ENCODE measurements at places on chromosomes 1 and 21.

- DNase-seq, result no peak
These were observed 1.6 kb downstream of the ADAM15 start for GRCh38 chr1:155052439-155053395.

DNA sequence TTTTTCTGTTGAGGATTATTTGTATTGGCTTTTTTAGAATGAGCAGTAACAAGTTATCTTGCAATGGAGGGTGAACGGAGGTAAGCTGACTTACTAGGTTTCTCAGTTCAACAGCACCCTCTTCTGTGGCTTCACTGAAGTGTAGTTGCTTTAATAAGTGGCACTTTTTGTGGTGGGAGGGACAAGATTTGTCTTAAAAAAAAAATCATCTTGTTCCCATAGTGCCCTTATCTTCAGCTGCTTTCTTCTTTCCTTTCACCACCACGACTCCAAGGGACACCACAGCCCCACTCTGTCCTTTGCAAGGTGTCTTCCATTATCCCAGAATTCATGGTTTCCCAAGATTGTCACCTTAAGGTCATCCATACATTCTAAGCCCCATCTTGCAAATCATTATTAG, 92.9 kb downstream of the PIGK start:
- DNase-seq, result no peak

GRCh38 chr1:173295391-173295790, 88.3 kb upstream of the TNFSF4 start:
- DNase-seq, result no peak

GRCh38 chr1:115722221-115722620, 46.3 kb downstream of the CASQ2 start:
- DNase-seq, result no peak

GRCh38 chr1:109283748-109284600, 1.0 kb upstream of the PSRC1 start:
- DNase-seq, result no peak

- no peak for DNase-seq
These were observed 613.9 kb upstream of the NEGR1 start for GRCh38 chr1:72896256-72896655.

DNA sequence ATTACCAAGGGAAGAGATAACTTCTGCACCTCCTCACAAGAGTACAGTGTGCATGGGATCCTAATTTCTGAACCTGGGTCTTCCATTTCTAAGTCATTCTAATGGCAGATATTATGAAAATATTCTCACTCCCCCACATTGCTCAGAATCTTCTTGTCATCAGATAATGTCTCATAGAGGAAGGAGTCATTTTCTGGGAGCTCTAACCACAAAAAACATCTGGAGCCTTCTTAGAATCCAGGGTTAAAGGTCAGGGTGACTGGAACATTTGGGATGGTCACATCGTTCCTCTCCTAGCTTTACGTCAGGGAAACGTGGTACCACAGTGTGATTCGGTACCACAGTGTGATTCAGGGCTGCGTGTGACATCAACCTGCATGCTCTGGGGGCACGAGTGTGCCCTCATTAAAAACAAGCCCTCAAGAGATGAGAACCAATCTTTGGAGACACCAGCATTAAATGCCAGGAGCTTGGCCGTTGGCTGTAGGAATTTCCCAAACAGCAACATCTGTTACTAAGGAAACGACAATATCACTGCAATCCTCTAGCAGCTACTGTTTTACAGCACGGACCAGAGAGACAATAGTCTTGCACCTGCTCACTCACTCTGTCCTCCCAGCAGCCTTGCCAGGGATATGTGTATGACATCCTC, 179.1 kb downstream of the PSMG1 start:
- no peak for DNase-seq

- DNase-seq, result no peak
These were observed 13.0 kb upstream of the UQCRHL start for GRCh38 chr1:15820478-15820877.

- peak; percentile 62 for DNase-seq
These were observed 162.6 kb upstream of the IRF2BP2 start for GRCh38 chr1:234772345-234773147.

GRCh38 chr1:66243548-66244130, 290.3 kb upstream of the SGIP1 start:
- no peak for DNase-seq

DNA sequence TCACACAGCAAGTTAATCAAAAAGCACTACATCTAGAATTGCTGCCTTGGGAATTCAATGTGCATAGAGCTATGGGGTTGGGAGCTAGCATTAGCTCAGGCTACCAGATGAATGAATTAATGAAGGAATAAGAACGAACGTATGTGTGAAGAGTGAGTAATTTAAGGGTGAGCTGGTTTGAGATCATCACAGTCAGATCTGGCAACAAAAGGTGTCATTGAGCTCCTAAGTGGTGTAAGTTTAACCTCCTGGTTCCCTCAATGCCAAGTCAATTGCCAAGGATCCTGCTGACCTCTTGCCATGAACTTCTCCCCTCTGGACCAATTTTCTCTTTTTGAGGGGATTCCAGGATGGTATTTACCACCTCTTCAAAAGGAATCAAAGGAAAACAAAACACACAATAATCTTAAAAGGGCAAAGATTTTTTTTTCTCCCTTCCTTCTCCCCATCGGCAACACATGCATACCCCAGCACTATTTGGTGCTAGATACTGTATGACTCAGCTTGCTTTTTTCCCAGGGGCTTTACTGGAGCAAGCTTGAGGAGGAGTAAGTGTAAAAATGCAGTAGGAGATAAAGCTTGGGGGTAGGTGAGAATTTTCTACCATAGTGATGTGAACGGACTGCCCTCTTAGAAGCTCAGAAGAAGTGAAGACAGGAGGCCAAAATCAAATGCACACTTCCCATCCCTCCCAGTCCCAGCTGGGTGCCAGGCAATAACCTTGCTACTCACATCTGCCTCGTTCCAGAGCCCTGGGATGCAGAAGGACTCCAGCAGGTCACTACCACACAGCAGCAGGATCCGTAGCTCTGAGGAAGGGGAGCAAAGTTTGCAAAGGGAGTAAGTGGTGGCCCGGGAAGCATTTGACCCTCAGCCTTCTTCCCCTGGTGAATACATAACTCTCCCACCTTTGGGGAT, 92.0 kb downstream of the LAMC2 start:
- DNase-seq, result no peak
